T1000 (cell line): ENCODE measurements at places on chromosomes 16 and 17.

GRCh38 chr16:678209-678857 is 1.9 kb upstream of the STUB1 start:
- no peak for DNase-seq

- DNase-seq: no peak
Measured at GRCh38 chr17:35372846-35373533, 431 bp downstream of the SLFN11 start.

DNA sequence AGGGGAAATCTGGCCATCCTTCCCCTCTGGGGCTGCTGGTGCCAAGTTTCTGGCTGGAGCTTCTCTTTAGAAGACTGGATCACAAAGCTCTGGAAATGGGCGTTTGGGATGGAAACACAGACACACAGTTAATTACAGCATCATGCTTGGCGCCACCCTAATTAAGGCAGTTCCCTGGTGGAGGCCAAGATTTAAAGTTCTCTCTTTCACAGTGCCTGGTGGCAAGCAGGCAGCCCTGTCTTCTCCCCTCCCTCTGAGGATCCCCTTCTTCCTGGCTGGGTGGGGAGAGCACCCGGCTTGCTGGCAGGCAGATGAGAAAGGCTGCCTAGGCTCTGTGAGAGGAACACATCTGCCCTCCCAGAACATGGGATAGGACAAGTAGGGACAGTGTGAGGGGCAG is 59.0 kb upstream of the NKD1 start:
- DNase-seq: no peak

DNA sequence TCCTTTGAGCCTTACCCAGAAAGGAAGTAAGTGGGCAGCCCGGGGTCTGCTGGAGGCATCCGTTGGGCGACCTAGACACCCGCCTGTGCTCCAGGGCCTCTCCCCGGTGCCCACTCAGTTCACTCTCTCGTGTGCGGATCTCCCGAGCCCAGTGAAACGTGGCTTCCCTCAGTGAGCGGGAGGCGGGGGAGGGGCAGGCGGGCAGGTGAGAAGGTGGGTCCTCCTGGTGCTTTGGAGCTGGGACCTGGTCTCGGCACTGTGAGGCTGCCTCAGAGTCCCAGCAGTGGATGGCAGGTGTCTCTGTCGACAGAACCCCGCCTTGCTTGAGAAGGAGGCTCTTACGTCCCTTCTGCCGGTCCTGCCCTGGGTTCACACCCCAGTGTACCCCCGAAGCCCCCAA is 8.0 kb downstream of the ZNF276 start:
- DNase-seq: no peak

DNA sequence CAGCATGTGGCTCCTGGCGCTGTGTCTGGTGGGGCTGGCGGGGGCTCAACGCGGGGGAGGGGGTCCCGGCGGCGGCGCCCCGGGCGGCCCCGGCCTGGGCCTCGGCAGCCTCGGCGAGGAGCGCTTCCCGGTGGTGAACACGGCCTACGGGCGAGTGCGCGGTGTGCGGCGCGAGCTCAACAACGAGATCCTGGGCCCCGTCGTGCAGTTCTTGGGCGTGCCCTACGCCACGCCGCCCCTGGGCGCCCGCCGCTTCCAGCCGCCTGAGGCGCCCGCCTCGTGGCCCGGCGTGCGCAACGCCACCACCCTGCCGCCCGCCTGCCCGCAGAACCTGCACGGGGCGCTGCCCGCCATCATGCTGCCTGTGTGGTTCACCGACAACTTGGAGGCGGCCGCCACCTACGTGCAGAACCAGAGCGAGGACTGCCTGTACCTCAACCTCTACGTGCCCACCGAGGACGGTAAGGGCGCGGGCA is 645 bp downstream of the NLGN2 start:
- no peak for DNase-seq
